ENCODE measurements at places on chromosomes 7 and 10.

DNA sequence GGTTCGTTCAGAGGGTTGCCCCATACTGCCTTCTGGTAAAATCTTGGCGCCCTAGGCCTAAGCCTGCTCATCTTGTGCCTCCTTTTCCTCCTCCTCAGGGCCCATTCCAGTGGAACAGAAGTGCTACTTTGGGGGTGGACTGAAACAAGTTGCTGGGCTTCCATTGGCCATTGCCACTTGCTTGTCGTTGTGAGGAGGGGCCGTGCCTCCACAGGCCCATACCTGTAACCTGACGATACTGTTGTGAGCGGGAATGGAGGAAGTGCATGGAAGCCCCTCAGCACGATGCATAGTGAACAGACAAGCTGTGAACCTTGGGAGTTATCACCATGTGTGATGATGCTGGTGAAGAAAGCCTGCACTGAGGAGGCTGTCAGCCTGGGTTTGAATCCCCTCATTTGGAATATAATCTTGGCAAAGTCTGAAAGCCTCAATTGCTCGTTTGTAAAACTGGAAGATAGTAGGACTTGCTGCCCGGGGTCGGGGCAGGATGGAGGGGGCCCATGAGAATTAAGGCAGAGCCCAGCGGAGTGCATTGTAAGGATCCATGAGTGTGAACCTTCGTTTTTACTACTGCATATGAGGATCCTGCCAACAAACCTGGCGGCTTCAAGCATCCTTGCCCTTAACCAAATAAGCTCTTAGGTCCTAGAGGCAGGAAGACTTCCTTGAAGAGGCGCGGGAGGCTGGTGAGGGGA, 671 bp upstream of the PAPSS2 start:
- no peak for DNase-seq

GRCh38 chr7:102282465-102283362, 4.0 kb upstream of the SH2B2 start:
- DNase-seq = no peak

DNA sequence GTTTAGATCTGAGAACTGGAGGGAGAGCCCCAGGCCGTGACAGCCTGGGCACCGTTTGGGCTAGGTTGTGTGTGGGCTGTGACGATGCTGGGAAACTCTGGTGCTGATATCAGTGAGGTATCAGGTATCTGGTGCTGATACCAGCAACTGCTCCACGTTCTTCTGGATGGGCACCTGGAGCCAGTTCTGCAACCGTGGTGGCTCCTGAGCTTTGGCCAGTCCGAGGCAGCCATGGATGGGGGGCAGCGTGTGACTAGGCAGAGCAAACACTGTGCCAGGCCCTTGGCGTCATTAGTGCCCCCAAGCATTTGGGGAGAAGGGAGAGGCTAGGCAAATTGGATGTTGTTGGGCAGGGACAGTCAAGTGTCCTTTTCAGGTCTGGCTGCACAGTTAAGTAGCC, 57.9 kb downstream of the ZNF467 start:
- DNase-seq = no peak

DNA sequence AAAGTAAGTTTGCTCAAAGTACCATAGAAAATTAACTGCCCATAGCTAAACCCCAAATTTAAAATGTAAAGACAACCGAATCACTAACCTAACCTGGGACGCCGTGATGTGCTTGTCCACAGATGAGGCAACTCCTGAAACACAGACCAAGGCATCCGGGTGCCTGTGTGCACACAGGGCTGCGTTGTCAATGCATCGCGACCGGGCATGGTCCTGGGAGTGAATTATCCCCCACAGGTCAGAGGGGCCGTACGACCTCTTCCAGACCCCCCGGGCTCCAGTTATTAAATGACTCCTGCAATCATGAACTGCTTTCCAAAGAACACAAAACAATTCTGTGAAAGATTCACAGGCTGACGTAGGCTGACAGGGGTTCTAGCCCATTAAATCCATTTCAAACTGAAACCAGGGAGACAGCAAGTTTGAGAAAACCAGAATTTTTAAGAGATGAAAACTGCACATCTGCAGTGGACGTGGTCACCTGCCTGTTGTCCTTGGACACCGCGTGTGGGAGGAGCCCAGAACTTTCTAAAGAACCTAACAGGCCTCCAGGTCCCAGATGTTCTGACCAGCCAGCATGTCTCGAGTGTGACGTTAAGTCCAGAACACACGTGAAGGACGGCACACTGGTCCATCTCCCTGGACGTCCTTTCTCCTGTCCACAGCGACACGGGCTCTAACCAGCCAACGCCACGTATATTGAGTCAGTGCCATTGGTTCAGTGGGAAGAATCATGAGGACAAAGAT, 297.8 kb downstream of the DNAJB6 start:
- no peak for DNase-seq
